ENCODE measurements at places on chromosomes 5 and 9. TPM values are rescaled to one million over a fixed set of nuclear protein-coding genes. Genes with fewer than 3 reads are reported as not detected.
A peak's percentile ranks its signal among the peaks of the same experiment; 100 is the strongest.

PRDM12 gene
- not detected for total RNA-seq

ATG10 gene
- total RNA-seq, result 7.9 TPM

NIPAL4 gene
- not detected for total RNA-seq

GRCh38 chr5:42399702-42400101 is 23.5 kb upstream of the GHR start:
- DNase-seq, result no peak

DNA sequence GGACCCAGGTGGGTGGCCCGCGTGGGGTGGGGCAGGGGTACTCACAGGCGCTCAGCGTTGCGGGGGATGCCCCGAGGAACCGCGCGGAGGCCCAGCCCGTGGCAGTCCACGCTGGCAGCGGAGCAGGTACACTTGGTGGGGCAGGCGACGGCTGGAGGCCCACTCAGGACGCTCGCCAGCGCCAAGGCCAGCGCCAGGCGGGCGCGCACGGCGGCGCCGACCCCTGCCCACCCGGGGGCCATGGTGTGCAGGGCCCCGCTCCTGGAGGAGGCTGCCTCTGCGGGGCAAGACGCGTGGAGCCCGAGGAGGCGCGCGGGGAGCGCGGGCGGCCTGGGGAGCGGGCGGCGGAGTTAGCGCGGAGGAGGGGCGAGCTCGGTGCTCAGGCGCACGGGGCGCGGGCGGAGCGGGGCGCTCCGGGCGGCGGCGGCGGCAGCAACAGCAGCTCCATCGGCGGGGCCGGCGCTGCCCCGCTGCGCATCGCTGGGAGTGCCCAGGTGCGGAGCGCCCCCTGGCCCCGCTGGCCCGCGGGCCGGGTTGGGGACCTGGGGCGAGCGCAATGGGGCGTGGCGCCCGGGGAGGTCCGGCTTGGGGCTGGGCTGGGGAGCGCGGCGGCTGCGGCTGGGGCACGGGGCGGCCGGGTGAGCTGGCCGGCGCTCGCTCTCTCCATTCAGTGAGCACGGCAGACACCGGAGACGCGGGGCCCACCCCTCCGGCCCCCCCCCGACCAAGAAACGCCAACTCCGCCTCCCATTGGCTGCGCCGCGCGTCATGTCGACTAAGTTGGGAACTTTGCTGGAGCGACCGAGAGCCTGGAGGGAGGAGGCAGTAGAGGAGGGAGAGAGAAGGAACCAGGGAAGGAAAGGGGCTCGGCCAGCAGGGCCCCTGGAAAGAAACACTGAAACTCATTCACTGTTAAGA is at the start of gene SLIT3:
SLIT3 (minus strand) TSS at position 672 of the 918 bp plus-strand sequence; CDS start at position 242, 430 bp downstream.
- peak; percentile 69 for DNase-seq

DNA sequence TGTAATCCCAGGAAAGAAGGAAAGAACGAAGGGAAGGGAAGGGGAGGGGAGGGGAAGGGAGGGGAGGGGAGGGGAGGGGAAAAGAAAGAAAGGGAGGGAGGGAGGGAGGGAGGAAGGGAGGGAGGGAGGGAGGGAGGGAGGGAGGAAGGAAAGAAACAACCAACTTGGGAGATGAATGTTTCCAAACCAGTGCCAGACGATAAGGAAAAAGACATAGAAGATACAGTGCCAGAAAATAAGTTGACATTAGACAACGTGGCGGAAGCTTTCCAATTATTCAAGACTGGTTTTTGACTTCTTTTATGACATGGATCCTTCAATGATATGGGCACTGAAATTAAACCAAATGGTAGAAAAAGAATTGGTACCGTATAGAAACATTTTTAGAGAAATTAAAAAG is 181.2 kb upstream of the POU5F2 start:
- no peak for DNase-seq

PLEKHG4B gene
- total RNA-seq, result 0.07 TPM

MAMDC4 gene
- total RNA-seq, result 4.1 TPM

DNA sequence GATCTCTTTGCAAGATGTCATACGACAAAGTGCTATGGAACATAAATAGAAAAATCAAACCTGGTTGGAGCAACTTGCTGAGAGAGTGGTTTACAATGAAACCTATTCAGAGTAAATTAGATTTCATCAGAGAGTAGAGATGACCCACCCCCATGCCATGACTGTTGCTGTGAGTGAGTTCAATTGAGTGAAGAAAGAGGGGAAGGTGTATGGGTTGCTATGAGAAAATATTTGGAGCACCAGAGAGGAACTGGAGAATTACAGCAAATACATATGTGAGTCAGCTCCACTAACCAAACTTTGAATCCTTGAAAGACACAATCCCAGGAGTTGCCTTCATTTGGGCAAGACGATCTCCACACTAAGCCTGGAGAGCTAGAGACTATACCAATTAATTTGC is 217.2 kb downstream of the RFX3 start:
- no peak for DNase-seq

DNA sequence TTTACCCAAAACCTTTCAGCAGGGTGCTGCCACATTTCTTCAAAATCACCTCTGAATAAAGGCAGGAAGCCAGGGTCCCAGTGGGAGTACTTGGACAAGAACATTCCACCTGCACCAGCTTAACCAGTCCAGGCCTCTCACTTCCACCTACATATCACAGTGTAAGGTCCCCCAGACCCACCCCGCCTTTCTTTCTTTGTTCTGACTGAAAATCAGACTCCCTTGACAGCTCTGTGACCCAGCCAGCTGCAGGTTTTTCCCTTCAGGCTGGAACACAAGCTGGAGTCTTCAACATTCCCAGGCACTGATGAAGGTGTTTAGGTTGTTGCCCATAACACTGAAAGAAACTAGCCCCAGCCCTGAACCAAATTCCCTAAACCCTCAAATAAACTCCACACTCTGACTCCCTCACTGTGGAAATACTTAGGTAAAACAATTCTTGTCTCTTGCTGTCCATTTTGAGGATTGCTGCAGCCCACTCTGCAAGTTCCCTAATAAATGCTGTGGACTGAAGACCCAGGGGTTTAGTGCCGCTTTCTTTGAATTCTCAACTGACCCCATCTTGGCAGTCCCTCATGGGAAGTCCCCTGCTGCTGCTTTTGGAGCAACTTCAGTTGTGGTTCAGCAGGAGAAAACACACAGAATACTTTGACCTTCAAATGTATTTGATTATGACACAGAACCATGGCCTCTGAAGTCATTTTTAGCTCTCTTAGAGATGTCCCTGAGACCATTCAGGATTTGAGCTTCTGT is 24.8 kb downstream of the P4HA2 start:
- DNase-seq, result no peak

GRCh38 chr5:32275396-32275741 is 37.4 kb downstream of the MTMR12 start:
- DNase-seq, result no peak

DNA sequence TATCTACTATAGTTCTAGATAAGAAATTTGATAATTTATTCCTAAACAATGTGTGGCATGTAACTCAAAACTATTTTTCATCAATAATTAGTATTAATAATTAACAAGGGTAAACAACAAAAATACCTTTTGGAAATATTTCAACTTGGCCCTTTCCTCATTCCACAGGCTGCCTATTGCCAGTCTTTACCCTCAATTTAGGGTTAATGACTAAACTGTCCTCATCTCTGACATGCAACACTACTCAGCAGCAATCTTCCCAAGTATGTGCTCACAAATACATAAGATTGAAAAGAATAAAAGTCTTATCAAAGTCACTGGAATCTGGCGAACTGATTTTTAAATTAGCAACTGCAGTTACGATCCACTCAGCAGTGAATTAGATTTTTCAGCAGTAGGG is 153.6 kb downstream of the GLIS3 start:
- DNase-seq, result no peak

SET gene
- total RNA-seq, result 198 TPM

DNA sequence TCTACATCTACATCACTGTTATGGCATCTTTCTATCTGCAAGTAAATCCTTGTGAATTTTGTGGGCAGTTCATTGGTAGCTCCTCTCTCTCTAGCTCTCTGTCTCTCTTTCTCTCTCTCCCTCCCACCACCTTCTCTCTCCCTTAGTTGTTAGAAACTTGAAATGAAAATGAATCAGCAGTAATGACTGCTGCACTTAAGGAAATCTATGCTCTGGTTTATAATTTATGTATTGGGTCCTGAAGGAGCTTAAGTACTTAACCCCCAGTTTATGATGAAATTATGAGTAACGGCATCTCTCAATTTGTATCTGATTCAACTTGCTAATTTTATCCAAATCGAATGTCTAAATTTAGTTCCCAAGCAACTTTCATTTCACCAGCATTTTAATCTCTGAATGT is 52.0 kb upstream of the PTGER4 start:
- DNase-seq, result no peak

PCDHA6 gene
- not detected for total RNA-seq

DNA sequence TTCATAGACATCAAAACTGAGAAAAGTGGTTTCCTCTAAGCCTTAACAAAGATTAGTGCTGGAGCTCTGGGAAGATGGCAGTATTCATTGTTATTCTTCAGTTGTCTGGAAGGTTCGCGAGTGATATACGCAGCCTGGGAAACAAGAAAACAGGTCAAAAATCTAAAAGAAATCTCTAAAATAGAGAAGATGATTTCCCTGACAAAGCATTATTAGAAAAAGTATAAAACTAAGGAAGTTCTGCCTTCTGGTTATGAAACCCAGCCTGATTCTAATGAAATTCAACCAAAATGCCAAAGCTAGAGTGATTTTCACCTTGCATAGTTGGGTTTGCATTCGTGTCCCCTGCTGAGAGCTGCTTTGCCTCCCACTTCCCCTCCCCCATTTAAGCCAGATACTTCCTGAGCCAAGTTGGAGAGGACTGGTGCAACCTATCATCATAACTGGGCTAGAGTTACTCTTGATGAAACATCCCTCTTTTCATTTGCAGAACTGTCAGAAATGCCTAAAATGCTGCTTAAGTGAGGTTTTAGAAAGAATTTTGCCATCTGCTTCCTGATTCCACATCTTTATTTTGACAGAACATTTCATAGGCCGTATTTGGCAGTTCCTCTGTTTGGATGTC is 48.4 kb downstream of the NDFIP1 start:
- DNase-seq, result no peak

GRCh38 chr5:93297116-93297515 is 283.9 kb downstream of the NR2F1-AS1 start:
- no peak for DNase-seq

CTXN3 gene
- total RNA-seq, result not detected

LHX2 gene
- not detected for total RNA-seq

- no peak for DNase-seq
These were observed 46.4 kb upstream of the STK32A start for GRCh38 chr5:147188200-147189108.

PCDHAC1 gene
- not detected for total RNA-seq

DNA sequence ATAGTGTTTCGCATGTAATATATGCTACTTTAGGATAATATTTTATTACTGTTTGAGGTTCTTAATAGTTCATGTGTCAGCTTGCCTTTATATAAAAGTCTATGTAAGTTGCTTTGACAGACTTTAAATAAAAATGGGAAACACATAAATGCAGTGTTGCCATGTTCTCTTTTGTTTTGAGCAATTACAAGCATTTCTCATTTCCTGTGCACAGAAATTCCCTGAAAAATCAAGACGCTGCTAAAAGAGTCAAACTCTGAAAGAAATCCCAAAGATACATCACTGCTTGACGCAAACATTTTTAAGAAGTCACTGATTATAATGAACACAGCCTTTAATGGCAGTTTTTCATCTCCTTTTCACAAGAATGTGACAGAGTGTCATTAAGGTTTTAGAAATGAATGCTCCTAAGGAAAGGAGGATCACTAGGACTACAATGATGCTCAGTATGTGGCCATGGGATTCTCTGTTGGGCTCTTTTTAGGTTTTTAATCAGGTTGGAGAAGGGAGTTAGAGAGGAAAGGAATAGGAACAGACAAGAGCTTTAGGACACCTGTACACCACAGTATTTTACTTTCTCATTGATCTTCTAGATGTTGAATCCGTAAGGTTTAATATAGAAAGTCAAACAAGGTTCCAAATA is 29.4 kb downstream of the ZCCHC7 start:
- DNase-seq, result no peak

- no peak for DNase-seq
These were observed 361.8 kb downstream of the CDH18 start for GRCh38 chr5:19626211-19626610.

DNA sequence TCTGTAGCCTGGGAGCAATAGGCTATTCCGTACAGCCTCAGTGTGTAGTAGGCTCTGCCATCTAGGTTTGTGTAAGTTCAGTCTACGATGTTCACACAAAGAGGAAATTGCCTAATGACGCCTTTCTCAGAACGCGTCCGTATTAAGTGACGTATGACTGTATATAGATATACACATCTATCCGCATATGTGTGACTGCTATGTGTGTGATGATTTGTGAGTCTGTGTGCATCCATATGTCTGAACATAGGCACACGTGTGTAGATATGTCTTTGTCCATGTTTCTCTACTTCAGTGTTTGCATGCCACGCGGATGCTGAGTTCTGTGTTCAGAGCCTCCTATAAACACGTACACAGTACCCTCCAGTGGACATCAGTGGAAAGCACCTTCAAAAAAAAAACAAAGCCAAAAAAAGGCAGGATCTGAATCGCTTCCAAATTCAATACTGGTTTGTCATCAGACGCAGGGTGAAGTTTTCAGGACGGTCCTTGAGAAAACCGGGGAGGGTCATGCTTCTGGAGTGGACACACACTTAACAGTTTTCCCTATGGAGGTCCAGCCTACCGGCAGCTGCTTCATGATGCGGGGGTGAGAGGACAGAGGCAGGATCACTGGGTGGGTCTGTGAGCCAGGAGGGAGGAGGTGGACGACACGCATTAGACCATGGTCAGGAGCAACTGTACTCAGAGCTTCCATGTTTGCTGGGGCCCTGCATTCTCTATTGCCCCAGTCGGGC is 29.5 kb upstream of the ALDH1B1 start:
- peak; percentile 41 for DNase-seq

DNA sequence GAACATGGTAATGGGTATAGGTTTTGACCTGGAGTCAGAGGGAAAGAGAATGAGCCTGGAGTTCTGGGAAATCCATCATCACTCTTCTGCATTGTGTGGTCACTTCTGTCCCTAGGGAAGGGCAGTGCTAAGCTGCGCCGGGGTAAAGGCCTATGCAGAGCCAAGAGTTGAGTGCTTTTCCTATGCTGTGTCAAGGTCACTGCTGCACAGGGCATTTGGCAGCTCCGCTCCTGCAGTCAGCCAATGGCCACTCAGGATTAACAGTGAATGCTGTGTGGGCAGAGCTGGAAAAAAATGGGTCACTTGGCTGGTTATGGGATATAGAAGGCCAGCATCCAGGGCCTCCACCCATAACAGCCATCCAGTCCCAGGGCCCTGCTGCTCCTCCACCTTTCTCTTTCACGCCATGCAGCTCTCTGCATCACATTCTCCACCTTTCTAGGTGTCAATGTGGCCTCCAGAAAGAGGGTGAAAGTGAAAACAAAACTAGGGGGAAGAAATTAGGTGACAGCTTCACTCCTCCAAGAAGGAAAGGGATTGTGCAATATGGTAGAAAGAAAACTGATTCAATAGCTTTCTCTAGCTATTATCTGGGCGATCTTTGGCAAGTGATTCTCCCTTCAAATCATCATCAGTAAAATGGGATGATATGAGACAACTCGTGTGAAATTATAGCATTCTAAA is 279.3 kb upstream of the ANKRD55 start:
- DNase-seq, result peak; percentile 53

PROP1 gene
- not detected for total RNA-seq

GRCh38 chr5:6780802-6781391 is 67.7 kb downstream of the TENT4A start:
- DNase-seq, result no peak

AGGF1 gene
- total RNA-seq, result 16.3 TPM

GRCh38 chr5:52842111-52842510 is 54.4 kb downstream of the ITGA1 start:
- DNase-seq, result no peak
